CD4-positive, alpha-beta T cell treated with Interleukin-6 at 100 ng/mL for 8 hours (primary cell): ENCODE measurements at places on chromosomes 7 and 10.

DNA sequence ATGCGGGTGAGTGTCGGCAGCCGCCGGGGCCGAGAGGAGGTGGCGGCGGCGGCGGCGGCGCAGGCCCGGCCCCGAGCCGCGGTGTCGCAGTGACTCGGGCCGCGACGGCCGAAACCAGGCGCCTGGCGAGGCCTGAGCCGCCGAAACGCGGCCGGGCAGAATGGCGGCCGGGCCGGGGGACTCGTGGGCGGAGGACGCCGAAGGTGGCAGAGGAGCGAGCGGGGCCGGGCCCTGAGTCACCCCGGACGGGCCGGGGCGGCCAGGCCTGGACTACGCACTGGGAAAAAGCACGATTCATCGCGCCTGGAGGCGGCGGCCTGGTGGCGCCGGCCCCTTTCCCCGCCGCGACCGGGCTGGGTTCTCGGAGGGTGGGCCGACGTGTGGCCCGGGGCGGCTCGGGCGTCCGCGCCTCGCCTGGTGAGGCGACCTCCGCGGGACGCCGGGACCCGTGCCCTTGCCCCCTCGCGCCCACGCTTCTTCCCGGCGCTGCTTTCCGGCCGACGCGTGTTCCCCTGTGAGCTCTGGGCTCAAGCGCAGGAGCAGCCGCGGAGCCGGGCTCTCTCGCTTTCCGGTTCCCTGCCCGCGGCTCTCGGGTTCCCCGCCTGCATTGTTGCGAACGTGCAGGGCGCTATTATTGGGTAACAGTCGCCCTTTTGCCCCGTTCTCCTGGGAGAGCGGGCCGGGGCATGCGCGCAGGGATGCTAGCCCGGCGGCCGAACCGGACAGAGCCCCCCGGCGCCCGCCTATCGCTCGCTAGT is 500 bp downstream of the CUL1 start:
- DNase-seq = peak; percentile 32

- no peak for DNase-seq
Observed at GRCh38 chr7:50657341-50657873, 92.2 kb upstream of the DDC start.

GRCh38 chr10:5896208-5897052 is 6.4 kb downstream of the FBH1 start:
- no peak for DNase-seq

GRCh38 chr10:13971601-13972475 is 358.9 kb downstream of the FRMD4A start:
- no peak for DNase-seq

- no peak for DNase-seq
Observed at GRCh38 chr7:93558705-93559614, 15.6 kb downstream of the CALCR start.

DNA sequence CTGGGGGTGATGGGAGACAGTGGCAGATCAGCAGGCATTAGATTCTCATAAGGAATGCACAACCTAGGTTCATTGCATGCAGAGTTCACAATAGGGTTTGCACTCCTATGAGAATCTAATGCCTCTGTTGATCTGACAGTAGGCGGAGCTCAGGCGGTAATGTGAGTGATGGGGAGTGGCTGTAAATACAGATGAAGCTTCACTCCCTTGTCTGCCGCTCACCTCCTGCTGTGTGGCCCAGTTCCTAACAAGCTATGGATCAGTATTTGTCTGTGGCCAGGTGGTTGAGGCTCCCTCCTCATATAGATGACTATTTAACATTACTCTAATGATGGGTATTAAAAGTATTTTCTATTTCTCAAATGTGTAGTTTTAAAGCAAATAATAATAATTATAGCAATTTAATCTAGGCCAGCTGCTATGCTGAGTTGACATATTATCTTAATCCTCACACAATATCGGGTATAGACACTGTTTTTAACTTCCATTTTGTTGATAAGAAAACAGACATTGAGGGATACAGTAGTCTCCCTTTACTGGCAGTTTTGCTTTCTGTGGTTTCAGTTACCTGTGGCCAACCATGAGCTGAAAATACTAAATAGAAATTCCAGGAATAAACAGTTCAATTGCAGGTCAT is 39.9 kb downstream of the KIF20B start:
- DNase-seq = no peak

- DNase-seq = no peak
Observed at GRCh38 chr7:103704701-103705100, 258.7 kb upstream of the SLC26A5 start.

DNA sequence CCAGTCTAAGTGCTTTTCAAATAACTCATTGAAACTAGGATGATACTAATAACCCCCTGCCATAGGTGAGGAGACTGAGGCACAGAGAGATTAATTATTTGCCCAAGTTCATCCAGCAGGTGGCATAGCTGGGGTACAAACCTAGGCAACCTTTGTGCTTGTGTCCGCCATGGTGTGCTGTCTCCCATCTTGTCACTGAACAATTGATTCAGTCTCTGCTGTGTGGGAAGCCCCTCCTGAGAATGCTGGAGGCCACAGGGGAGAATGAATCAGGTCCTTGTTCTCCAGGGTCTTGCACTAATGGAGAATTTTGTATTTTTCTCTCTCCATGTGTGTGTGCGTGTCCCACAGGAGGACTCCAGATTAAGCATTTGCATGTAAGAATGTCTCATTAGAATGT is 15.8 kb upstream of the TMEM236 start:
- DNase-seq = no peak

GRCh38 chr10:104690959-104691358 is 49.9 kb downstream of the SORCS3 start:
- DNase-seq = no peak

DNA sequence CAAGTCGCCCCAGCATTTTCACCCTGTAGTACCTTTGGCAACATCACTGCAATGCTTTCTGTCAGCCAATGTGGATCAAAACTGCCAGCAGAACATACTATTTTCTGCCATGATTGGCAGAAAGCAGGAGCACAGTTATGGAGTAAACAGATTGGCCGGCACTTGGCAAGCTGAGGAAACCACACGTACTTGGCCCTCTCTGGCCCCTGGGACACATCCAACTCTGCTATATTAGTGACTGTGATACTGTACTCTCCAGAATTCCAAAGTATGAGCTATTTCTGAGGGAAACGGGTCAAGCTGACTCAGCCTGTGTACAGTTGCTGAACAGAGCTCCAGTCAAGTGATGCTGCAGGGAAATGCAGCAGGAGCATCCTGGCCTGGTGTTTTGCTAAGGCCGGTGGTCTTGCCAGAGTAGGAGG is 39.8 kb upstream of the LANCL2 start:
- DNase-seq = no peak

DNA sequence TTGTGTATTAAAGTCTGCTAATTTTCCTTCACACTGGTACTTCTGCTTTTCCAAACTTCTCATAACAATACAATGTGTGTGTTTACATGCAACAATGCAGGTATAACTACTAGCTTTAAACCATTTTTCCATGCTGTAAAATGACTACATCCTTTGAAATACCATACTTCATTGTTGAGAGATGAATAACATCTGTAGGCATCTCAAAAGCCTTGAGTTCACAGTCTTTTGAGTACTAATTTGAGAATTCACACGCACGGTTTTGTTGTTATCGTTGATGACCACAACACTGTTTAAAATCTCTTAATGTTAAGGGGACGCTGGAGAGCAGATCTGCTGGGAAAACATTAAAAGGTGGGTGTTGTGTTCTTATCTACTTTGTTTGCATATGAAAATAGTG is 37.4 kb downstream of the SEMA3A start:
- no peak for DNase-seq

DNA sequence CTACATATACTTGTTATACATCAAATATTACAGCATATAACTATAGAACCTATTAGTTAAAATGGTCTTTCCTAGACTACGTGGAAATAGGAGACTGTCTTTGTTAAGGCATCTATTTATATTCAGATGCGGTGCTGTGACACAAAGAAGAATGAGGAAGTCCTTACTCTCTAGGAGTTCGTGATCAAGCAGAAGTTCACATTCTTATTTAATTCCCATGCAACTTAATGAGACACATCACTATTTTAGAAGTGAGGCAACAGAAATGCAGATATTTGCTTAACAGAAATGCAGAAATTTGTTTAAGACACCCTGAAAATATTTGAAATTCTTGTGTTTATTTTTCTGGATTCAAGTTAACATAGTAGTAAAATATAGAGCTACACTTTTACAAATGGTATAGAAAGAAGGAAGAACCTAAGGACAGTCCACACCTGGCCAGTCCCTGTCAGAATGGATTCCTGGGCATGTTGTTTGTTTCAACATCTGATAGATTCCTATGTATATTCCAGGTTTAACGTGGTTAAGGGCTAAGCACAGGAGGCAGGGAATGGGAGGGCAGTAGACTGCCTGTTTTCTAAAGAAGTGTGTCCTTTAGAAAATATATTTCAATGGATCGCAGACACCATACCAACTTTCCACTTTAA is 70.6 kb upstream of the NXPH1 start:
- DNase-seq = no peak

- DNase-seq = no peak
Observed at GRCh38 chr7:152121432-152121831, 96.0 kb downstream of the GALNT11 start.

DNA sequence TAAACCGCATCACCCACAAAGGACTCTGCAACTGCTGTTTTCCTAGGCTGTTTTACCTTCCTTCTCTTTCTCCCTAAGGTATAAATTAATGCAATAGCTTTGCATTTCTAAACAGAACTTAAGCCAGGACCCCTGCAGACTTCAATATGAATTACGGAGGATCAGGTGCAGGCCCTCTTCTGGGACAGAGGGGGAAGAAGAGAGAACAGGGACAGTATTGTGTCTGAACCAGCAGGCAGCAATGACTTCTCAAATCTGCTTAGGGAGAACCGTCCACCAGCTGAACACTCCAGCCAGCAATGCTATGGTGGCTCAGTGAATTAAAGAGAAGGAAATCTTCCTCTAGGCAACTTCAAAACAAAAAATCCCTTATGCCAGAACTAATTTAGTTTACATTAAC is 35.7 kb downstream of the POLR3A start:
- no peak for DNase-seq

- DNase-seq = no peak
Observed at GRCh38 chr10:1572519-1573333, 164.6 kb downstream of the ADARB2 start.

- DNase-seq = no peak
Observed at GRCh38 chr10:59155556-59155955, 20.9 kb upstream of the PHYHIPL start.

GRCh38 chr10:43844221-43844620 is 195.5 kb upstream of the ZNF32 start:
- no peak for DNase-seq

DNA sequence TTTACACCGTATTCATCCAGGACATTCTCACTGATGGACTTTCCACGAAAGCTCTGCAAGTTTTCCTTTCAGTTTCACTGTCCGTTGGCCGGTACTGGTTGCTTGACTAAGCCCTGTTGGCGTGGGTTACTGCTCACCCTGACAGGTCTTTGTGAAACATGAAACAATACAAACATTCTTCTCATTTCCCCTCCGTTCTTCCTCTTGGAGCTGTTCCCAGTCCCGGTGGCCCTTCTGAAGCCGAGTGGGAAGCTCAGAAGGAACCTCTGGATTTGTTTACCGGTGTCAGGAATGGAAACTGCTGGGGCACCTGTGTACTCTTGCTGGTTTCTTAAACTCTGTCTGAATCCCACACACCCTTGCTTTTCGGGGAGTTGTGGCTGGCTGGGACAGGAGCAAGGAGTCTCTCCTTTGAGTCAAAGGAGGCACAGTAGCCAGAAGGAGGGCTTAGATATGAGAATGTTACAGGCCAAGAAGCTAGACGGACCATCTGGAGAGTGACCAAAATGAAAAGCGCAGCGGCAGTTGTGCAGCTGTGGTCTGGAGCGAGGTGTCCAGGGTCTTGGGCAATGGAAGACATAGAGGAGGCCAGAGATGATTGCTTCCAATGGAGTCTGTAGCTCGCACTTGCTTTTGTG is 45.7 kb downstream of the LYZL2 start:
- no peak for DNase-seq

DNA sequence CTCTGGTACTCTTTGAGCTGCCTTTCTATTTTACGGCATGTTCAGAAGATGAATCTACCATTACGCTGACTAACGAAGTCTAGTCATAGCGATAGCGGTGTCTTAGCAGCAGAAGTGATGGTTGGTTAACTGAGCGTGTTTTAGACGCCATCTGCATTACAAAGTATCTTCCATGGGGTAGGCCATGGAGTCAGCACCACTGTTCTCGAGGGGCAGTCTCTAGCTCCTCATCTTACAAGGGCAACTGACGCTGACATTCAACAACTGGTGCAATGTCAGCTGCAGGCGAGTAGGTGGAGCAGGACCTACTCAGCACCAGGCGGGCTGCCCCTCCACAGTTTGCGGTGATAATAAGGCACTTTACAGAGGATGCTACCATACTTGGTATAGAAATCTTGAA is 88.7 kb downstream of the ADARB2 start:
- no peak for DNase-seq

DNA sequence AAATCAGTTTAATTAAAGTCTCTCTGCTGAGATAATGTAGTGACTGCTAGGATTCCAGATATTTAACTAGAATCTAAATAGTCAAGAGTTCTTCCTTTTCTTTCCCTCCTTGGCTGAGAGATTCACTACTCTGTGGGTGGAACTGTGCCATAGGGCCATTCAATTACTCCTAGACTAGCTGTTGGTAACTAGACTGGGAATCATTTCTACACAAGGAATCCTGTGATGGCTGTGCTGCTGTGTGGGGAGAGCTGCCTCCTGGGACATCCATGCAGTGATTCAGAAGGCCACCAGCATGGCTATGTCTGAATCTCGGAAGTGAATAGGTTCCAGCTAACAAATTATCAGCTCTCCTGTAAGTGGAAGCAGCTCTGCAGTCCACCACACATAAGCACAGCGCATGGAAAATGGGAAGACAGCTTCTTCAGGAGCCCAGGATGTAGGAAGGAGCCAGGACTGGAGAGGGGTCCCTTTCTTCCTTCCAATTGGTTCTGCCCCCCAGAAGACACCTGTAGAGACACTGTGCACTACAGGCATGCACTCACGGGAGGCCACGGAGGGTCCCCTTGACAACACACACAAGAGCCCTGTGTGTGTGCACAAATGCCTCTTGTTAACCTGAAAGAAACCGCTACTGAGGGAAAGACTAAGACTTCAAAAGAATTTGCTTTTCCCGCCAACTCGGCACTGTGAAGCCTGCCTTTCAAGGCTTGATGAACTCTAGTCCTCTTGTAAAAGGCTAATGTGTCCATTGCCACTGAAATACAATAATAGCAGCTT is 66.5 kb downstream of the SCRN1 start:
- no peak for DNase-seq

DNA sequence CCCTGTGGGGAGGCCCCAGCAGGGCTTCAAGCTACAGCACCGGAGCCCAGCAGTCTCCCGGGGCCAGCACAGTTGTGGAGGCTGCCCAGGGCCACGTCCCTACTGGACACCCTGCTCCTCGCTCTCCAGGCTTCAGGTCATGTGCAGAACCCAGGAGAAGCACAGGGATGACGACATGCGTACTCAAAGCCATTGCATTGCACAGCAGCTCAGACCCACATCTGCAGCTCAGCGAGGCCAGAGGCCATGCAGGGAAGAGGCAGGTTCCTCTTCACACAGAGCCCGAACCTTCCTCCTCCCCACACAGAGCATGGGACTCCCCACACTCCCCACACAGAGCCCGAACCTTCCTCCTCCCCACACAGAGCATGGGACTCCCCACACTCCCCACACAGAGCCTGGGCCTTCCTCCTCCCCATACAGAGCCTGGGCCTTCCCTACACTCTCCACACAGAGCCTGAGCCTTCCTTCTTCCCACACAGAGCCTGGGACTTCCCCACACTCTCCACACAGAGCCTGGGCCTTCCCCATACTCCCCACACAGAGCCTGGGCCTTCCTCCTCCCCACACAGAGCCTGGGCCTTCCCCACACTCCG is 12.3 kb downstream of the CFAP46 start:
- DNase-seq = no peak
